ENCODE measurements at places on chromosomes 3 and 15. TPM values are rescaled to one million over a fixed set of nuclear protein-coding genes. Genes with fewer than 3 reads are reported as not detected.

Gene CLSTN2
- total RNA-seq = 10.3 TPM

Gene NEK10
- total RNA-seq = 25.7 TPM

Gene HTR3E
- not detected for total RNA-seq

Gene PSTPIP1
- total RNA-seq = 0.62 TPM

Gene P2RY14
- total RNA-seq = 0.78 TPM

Gene GPR156
- 5.6 TPM for total RNA-seq

Gene INKA1
- total RNA-seq = 12.3 TPM

DNA sequence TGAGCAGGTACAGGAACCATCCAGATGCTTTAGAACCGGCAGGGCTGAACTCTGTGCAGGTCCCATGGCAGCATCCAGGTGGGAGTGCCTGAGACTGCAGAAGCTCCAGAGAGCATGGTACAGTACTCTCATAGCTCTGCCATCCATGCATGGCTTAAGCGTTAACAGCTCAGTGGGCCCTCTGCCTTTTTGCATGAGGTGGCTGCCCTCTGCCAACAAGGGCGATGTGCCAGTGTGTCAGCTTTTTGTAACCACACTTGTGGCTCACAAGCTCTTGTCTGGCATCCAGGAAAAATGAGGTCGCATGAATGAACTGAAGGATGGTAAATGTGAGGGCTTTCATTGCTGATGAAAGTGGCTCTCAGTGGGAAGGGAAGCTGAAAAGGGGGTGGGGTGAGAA, 950.1 kb downstream of the DIPK2A start:
- DNase-seq = no peak

DNA sequence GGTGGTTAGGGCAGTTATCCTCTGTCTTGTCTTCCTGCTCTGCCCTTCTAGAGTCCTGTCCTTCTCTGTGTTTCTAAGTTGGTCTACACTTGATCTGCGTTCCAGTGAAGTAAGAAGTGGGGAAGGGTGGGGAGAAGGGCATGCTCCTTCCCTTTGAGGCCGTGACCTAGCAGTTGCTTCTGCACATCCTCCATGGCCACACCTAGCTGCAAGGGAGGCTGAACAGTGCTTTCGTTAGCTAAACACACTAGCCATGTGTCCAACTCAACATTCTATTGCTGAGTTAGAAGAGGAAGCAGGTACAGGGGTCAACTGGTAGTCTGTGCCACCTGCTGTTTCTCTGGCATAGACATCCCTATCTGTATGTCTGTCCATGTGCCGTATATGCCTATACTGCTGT, 94.5 kb downstream of the LARS2 start:
- DNase-seq = no peak

DNA sequence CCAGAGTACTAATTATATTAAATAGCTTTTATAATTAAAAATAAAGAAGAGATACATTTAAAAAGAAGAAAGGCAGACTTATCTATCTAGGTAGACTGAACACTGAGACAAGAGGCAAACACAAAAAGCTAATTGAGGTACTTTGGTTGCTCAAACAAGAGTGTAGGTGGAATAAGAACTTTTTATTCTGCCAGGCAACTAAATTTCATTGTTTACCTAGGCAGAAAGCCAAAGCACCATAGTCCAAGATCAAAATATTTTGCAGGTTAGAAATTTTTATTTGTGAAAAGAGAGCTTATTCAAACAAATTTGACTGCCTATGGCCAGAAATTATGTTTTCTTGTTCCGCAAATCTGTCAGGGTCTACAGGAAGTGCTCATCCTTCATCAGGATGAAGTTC, 499.6 kb upstream of the GBE1 start:
- DNase-seq = no peak

GRCh38 chr3:127182431-127182830, 10.5 kb upstream of the PRR23E start:
- DNase-seq = no peak

GRCh38 chr3:9452417-9452816, 55.0 kb downstream of the SETD5 start:
- no peak for DNase-seq

DNA sequence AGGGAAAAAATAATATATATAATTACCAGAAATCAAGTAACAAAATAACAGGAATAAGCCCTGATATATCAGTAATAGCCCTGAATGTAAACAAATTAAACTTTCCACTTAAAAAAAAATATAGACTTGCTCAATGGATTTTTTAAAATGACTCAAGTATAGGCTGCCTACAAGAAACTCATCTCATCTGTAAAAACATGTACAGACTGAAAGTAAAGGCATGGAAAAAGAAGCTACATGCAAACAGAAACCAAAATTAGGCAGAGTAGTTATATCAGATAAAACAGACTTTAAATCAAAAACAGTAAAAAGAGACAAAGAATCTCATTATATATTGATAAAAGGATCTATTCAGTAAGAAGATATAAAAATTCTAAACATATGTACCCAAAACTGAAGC, 82.4 kb upstream of the STT3B start:
- no peak for DNase-seq

- DNase-seq = no peak
These were observed 1.3 kb upstream of the PPP4R2 start for GRCh38 chr3:72995337-72995736.

DNA sequence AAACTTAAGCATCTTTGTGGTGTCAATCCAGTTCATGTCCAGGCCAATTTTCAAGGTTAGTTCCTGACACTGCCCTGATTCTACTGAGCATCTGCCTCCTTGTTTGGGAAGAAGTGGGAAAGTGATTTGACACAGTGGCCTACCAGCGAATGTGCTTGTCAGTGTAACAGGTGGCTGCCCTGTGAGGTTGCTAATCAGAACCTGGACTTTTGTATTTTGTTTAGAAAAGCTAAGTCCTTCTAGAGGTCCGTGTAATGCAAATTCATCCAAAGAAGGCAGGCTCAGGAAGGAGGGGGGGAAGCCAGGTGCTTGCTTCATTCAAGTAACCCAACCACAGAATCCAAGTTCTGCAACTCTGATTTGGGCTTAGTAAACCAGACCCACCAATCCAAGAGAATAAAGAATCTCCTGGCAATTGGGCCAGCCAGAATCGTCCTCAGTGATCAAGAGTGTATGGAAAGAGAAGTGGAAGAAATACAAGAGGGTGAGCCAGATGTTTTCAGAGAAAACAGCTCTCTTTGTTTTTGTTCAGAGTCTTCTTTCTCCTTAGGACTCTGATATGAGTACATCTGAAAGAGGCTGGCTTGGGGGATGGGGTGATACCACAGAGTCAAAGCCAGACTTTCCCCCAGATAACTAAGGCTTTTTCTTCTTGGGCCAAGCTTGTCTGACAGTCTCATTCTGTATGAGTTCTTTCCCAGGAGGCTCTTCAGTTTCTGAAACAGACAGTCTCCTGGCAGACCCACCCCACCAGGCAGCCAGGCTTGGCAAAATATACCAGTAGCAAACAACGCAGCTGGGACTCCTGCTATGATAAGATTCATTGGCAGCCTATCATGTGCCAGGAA, 508.9 kb upstream of the TBL1XR1 start:
- no peak for DNase-seq

DNA sequence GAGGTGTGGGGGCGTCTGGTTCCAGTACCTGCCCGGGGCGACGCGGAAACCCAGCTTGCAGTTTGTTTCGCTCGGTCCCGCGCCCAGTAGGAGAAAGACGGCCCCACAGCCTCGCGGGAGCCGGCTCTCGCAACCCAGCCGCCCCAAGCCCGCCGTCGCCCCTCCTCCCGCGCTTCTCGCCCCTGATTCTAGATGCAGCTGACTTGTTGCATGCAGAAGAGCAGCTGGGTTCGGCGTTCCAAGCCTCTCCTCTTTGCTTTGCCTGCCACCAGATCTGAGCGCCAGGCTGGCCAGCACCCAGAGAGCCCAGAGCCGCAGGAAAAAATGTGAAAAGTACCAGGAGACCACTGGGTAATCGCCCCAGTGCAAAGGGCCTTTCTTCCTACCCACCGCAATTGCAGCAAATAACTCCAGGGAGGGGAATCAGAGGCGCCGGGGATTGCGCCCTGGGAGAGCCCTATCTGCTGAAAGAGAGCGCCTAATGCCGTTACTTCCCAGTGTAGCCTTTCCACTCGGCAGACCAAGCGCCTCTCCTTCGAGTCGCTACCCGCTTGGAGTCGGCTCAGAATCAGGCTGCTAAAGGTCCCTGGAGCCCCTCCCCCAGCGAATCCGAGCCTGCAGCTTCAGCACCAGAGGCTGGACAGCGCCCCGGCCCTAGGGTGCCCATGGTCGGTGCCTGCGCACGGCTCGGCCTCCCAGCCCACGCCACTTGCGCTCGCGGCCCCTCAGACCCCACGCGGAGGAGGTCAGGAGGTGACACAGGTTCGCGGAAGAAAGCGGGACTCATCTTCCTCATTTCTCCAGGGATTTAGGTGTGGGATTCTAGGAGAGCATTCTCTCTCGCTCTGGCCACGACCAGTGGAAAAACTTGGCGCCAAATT, 15.7 kb upstream of the AEN start:
- DNase-seq = no peak

DNA sequence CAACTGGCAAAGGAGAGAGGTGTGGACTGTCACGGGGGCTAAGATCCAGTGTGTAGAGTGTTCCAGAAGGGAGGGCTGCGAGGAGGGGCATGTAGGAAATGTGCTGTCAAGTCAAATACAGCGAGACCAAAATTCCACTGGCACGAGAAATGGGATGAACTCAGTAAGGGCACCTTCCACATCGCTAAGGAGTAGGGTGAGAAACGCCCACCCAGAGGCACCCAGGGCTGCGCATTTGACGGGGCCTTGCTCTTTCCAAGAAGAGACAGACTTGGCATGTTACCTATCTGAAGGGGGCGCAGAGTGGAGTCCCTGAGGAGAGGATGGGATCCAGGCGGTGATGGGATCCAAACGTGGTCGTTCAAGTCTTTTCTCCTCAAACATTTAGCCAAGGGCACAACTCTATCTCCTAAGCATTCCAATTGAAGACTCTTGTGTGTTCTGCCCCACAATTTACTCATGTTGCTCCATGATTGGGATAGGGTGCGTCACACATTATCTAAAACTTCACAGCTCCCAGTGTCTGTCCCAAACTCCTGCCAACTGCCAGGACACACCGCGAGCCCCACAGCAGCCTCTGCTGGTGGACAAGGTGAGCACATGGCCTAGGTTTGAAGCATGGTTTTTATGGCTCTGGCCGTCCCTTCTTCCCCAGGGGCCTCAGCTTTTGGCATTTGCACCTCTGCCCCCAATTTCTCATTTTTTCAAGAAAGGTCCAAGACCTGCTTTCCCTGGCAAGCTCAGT, 7.6 kb downstream of the SELENOS start:
- DNase-seq = no peak

DNA sequence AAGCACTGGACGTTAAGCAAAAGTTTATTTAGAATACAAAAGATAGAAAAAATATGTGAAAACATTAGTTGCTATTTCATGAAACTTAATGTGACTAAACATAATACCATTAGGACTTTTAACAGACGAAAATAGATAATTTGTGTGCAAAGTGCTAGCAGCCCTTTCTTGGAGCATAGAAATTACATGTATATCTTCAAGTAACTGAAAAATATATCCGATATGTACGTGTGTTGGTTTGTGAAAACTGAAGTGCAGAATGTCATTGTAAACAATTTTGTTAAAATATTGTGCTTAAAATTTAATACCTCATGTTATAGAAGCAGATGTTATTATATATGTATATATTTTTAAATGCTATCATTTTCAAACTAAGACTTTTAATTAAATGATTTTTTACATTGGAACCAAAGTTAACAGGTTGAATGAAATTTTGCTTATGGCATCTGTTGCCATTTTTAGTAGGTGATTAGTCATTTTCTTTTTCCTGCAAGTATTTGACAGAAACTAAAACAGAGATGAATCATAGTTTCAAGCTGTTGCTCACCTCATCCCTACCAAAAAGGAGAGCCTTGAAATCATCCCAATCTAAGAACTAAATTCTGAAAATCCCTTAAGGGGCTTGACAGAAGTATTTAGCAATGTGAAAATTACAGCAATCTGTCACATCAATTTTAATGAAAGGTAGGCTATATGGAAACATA, 334.8 kb downstream of the NAALADL2 start:
- no peak for DNase-seq

- no peak for DNase-seq
These were observed 30.2 kb upstream of the TLE3 start for GRCh38 chr15:70127770-70128413.

DNA sequence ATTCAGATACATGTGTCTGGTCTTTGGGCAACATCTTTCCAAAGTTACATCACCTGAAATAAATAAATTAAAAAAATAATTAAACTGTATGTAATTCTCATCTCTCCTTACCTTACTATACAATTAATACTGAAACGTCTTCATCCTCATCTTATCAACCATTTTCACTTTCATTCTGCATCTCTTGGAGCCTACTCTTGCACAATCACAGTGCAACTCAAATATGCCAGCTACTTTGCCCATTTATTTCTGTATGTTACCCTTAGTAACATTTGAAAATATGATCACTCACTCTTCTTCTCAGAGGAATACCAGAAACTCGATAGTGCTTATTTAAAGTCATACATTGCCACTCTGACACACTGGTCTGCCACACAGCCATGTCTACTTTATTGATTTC, 1357.1 kb upstream of the CADM2 start:
- no peak for DNase-seq

- no peak for DNase-seq
These were observed 85.6 kb downstream of the MYLK start for GRCh38 chr3:123798550-123798949.

DNA sequence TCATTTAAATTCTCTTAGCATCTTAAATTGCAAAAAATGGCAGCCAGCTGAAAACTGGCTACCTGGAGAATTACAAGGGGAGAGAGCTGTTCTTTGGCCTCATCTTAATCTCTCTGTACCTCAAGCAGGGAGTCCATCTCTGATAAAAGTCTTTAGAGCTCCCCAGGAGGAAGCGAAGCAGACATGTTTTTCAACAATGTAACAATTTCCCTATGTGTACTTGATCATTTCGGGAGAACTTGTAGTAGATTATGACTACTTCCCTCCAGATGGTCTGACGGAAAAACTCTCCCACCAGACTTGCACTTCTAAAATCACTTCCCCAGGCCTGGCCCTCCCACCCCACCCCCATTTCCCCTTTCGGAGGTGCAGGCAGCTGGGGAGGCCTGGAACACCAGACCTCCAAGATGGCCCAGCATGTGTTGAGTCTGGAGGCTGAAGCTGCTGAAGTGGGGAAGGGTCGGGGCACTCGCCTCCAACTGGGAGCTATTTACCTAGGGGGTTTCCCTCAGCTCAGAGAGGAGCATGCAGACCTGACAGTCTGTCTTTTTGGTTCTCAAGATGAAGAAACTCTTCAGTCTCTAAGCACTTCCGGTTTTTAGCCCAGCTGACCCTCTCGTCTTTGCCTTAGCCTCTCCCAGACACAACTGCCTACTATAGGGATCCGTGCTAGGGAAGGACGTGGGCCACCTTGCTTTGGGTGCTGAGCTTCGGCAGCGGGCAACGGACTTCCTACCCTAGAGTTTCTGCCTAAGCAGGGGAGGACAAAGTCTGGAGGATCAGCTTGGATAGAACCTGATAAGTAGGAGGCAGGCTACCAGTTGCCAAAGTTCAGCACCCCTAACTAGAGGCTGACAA, 164.0 kb upstream of the TBL1XR1 start:
- no peak for DNase-seq

Data from occipital lobe (tissue), 3 donors.